HCT116 (cell line): ENCODE measurements at places on chromosomes 1 and 21. TPM values are rescaled to one million over a fixed set of nuclear protein-coding genes. Genes with fewer than 3 reads are reported as not detected.

- DNase-seq = no peak
Observed at GRCh38 chr1:55534565-55535121, 319.5 kb upstream of the USP24 start.

DNA sequence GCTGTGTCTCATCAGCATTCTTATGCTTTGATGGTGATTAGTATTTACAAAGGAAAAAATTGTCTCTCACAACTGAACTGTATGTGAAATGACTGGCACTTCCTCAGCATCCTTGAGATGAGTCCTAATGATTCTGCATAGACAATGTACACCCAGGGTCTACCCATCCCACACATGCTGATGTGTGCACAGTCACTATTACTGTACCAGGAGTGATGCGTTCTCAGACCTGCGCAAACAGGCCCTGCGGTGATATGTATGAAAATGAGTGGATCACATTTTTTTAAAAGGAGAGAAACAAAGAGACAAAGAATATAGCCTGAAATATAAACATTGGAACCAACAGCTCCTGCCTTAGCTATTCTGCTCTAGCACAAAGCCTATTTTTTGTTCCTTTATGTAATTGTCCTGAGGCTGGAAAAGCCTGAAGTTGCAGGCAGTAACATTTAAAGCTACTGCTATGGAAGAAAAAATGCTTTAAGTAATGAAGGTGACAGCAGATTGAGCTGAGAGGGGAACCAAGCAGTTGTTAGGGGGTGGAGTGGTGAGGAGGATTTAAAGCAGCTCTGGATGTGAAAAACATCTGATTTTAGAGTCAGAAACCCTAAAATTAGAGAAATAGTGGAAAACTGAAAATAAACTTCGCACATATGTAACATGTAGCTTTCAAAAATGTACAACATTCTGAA lies 5.5 kb downstream of the RCAN1 start:
- DNase-seq = no peak

DNA sequence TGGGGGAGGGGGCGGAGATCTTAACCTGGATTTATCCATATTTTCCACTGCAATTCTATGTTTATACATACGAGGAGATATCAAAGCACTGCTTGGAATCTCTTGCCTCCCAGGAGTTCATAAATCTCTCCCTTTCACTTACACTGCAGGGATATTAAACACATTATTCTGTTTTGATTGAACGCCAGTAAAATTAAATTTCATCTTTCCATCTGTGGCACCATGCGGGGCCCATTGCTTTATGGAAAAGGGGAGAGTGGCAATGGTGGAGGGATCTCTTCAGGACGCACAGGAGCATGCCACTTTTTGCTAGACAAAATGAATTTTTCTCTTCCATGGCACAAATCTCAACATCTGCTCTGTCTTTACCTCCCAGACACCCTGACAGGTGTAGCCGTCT lies 648.0 kb upstream of the PLXNA2 start:
- no peak for DNase-seq

GRCh38 chr1:62687421-62687902 lies 724 bp downstream of the DOCK7 start:
- DNase-seq = no peak

DNA sequence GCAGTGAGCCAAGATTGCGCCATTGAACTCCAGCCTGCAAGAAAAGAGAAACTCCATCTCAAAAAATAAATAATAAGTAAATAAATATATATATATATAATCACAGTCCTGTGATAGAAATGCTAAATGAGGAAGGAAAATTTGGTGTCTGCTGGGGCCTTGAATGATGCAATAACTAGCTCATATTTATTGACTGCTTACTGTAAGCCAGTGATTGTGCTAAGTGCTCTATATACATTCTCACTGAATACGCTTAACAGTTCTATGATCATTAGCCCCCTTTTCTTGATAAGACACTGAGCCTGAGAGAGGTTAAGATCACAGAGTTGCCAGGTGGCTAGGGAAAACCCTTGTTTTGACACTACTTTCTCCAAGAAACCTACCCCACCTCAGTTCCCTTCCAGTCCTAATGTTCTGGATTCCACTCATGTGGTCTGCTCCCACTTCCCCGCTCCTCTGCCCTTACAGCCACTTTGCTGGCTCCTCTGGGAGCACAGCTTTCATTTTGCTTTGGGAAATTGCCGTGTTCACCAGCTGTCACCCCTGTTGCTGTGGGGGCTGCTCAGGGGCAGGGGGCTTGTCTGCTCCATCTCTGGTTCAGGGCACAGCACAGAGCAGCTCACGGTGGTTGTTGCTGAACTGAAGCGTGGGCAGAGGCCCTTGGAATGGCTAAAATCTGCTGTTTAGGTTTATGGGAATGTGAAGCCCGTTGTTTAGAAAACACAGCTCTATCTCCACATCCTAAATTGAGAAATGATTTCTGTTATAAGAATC lies 2.5 kb upstream of the BMP8A start:
- DNase-seq = no peak

Gene ATAD3A
- total RNA-seq = 92.3 TPM

Gene TEX38
- total RNA-seq = 0.47 TPM

GRCh38 chr1:208728815-208729214 lies 484.6 kb upstream of the PLXNA2 start:
- no peak for DNase-seq

Gene FCRL2
- not detected for total RNA-seq

Gene SPRR2D
- 6.9 TPM for total RNA-seq
